Uterus (tissue), 4 donors: ENCODE measurements at places on chromosomes 13 and 19. TPM values are rescaled to one million over a fixed set of nuclear protein-coding genes. Genes with fewer than 3 reads are reported as not detected.

The METTL21C gene
- not detected for total RNA-seq

The GPC5 gene
- total RNA-seq: 30.8 TPM

The KIR2DL4 gene
- not detected for total RNA-seq

The PPM1N gene
- not detected for total RNA-seq

The LPAR2 gene
- not detected for total RNA-seq

The SIGLEC8 gene
- not detected for total RNA-seq

The GPR12 gene
- not detected for total RNA-seq

The PSG6 gene
- total RNA-seq: not detected

The HNRNPM gene
- 86.6 TPM for total RNA-seq

The TNFSF11 gene
- not detected for total RNA-seq

The PEAK3 gene
- 0.26 TPM for total RNA-seq

The ZNF763 gene
- total RNA-seq: 0.88 TPM

The SIGLECL1 gene
- total RNA-seq: not detected

The WASF3 gene
- total RNA-seq: 14.7 TPM

The FLT3 gene
- total RNA-seq: 0.24 TPM

The C1QTNF9B gene
- not detected for total RNA-seq

The SPRED3 gene
- total RNA-seq: 0.88 TPM

The UBE2M gene
- total RNA-seq: 6.1 TPM
